ENCODE measurements at places on chromosomes 5 and 9. TPM values are rescaled to one million over a fixed set of nuclear protein-coding genes. Genes with fewer than 3 reads are reported as not detected.

Gene ARHGEF39
- total RNA-seq: 0.30 TPM

Gene DPYSL3
- total RNA-seq: 85.1 TPM

Gene NUTM2G
- total RNA-seq: not detected

Gene GRXCR2
- not detected for total RNA-seq

All from upper lobe of left lung (tissue), 6 donors.